NCI-H526 (cell line): ENCODE measurements at places on chromosomes 7 and 10.
A peak's percentile ranks its signal among the peaks of the same experiment; 100 is the strongest.

- DNase-seq, result no peak
Measured at GRCh38 chr7:3984456-3984855, 683.4 kb downstream of the SDK1 start.

- no peak for DNase-seq
Measured at GRCh38 chr10:60883187-60883586, 60.8 kb downstream of the RHOBTB1 start.

GRCh38 chr10:34918060-34918775, 103.1 kb upstream of the PARD3 start:
- DNase-seq, result no peak

GRCh38 chr7:30510124-30511075, 5.8 kb upstream of the GGCT start:
- no peak for DNase-seq

DNA sequence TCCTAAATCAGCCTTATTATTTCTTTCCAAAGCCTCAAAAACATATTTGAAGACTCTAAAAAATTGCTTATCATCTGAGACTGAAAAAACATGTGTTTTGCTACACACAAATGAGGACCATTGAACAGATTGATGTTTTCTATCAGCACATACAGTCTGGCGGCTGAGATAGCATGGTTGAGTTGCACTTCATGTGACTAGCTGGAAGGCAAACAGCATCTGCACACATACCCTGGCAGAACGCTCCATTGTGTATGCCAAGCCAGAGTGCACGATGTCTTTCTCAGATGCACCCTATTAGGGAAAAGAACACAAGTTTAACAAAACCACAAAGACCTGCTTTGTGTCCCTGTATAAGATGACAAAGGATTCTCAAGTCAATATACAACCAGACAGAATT, 33.0 kb downstream of the FAM25A start:
- DNase-seq, result no peak

GRCh38 chr7:106836816-106837215, 28.3 kb upstream of the PIK3CG start:
- no peak for DNase-seq

- no peak for DNase-seq
Measured at GRCh38 chr7:36570528-36571189, 153.6 kb downstream of the AOAH start.

DNA sequence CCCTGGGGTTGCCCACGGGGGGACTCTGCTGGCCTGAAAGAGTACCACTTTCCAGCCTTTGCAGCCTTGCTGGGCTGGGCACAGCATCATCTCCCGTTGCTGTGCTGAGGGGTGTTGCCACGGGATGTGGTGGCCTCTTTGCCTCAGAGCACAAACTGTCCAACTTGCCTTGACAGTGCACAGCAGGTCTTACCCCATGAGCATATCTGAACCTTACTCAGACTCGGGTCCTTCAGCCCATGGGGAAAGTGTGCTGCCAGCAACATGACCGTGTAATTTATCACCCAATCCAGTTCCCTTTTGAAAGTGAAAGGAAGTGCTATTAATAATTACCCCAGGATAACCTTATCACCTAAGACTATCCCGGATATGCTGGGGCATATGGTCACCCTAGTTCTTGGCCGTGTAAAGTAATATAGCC, 46.8 kb downstream of the TBXAS1 start:
- DNase-seq, result no peak

- no peak for DNase-seq
Measured at GRCh38 chr7:120460949-120461348, 188.0 kb downstream of the KCND2 start.

GRCh38 chr10:116134322-116134721, 138.7 kb downstream of the GFRA1 start:
- no peak for DNase-seq

DNA sequence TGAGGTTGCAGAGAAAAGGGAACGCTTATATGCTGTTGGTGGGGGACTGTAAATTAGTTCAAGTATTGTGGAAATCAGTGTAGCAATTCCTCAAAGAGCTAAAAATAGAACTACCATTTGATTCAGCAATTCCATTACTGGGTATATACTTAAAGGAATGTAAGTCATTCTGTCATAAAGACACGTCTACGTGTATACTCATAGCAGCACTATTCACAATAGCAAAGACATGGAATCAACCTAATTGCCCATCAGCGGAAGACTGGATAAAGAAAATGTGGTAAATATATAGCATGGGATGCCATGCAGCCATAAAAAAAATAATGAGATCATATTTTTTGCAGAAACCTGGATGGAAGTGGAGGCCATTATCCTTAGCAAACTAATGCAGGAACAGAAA, 100.0 kb upstream of the NPSR1 start:
- no peak for DNase-seq

GRCh38 chr10:114526126-114526503, 121.8 kb upstream of the AFAP1L2 start:
- DNase-seq, result peak; percentile 26

- no peak for DNase-seq
Measured at GRCh38 chr10:69884686-69885085, 83.0 kb downstream of the COL13A1 start.

- no peak for DNase-seq
Measured at GRCh38 chr7:123749537-123749857, 694 bp upstream of the WASL start.

DNA sequence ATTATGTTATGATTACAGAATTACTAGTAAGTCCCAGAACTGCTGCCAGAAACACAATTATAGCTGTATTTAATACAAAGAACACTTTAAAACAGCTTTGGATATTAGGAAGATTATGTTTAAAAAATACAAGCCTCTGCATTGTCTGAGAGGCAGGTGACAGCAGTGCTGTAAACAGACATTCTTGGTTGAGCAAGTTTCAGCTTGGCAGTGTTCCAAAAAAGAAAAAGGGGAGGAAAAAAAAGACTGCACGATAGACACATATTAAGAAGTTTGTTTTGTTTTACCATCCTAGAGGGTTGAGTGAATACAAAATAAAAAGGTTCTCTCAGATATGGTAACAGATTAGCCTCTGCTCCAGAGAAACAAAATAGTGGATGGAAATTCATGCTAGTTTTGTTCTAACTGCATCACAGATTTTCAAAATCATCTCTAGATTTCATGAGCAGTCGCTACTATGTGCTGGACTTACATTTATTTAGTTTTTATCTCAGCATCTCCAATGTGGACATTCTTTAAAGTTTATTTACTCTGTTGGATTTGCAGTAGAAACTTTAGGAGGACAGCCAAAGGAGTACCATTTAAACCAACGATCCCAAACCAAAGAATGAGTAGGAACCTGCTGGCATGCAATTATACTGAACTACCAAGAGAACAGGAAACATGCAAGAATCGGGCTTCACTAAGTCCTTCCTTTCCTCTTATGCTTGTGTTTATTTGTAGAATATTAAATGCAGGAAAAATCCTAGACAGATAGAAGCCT, 9.0 kb downstream of the FAM204A start:
- DNase-seq, result peak; percentile 59

DNA sequence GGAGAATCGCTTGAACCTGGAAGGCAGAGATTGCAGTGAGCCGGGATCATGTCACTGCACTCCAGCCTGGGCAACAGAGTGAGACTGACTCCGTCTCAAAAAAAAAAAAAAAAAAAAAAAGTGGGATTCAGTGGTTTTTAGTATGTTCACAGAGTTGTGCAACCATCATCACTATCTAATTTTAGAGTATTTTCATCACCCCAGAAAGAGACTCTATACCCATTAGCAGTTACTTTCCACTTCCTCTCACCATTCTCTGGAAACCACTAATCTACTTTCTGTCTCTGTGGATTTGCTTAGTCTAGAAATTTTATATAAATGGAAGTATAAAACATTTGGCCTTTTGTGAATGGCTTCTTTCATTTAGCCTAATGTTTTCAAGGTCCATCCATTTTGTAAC, 113.4 kb downstream of the ST7 start:
- DNase-seq, result no peak

- peak; percentile 76 for DNase-seq
Measured at GRCh38 chr10:79229071-79229541, 118.2 kb upstream of the PPIF start.

DNA sequence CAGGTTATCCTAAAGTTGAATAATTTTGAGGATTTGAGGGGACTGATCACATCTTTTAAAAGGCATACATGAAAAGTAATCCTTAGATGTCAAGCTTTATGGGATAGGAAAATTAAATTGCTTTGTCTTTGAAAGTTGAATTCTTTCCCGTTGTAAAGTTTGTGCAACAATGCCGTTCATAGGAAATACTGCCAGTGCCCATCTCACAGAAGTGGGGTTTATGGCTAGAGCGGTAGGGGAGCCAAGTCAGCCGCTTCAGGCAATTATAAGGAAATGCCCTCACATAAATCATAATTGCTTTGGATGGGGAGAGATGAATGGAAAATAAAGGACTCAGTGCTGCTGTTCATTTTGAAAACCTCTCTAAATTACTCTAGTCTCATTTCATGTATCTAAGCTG, 18.1 kb downstream of the CDC123 start:
- DNase-seq, result no peak

DNA sequence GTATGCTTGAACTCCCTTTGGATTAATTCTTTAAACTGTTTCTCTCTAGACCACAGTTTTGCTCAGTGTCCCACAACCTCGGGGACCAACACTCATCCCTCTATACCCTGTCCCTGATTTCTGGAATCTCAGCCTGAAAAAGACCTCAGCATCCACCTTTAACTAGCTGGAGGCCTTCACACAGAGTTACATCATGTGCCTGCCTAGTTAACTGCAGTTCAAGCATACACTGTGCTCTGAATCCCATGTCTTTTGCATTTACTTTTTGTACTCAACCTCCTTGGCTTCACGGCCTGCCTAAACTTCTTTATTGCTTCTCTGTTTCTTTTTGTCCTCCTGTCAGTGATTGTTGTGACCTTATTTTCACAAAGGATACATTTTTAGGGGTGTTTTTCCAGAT, 66.7 kb downstream of the PRKG1 start:
- no peak for DNase-seq

GRCh38 chr10:130137090-130137448, 878 bp downstream of the GLRX3 start:
- DNase-seq, result no peak

DNA sequence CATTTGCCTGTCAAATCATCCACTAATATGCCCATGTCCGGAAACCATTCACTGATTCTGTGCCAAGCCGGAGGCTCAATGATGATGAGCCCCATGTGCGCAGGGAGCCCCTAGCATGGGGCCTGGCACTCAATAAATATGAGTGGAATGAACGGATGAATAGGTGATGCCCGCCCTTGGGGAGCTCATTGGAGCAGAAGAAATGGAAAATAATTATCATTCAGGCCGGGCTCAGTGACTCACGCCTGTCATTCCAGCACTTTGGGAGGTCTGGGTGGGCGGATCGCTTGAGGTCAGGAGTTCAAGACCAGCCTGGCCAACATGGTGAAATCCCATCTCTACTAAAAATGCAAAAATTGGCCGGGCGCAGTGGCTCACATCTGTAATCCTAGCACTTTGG, 11.0 kb downstream of the RHBDD2 start:
- no peak for DNase-seq

DNA sequence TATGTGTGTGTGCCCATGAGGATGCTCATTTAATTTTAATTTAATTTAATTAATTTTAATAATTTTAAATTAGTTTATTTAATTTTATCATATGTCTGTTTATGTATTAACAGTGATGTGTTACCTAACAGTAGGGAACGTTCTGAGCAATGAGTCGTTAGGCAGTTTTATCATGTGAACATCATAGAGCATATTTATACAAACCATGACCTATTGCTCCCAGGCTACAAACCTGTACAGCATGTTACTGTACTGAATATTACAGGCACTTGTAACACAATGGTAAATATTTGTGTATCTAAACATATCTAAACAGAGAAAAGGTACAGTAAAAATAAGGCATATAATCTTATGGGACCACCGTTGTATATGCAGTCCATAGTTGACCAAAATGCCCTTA, 13.7 kb upstream of the CFAP69 start:
- no peak for DNase-seq

DNA sequence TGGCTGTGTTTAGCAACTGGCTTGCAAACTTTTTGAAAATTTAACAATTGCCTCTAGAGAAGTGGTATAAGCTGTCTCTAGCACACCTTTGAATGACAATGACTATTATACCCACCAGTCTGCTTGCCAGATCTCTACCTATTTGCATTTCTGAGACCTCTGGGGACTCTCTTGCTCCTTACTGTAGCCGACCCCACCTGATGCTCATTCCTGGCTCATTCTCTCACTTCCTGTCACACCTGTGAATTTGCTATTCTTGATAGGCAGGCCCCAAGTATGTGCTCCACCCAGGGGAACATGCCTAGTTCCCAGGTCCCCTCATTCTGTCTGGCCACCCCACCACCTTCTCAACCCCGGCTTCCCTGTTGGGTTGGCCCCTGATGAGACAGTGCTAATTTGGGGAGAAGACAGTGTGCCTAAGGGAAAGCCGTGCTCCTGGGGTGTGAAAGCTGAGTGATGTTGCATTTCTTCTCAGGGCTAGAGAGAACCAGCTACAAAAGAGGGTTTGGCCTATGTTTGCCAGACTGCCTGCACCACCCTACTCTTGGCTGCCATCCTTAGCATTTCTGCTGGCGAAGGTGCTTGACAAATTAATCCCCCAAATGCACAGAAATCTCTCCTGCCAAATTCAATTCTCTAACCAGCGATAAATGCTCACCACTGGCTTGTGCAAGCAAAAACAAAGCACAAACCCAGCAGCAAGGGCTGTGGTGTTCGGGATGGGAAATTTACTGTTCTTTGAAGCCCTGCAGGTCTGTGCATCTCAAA, 138.2 kb downstream of the RPS24 start:
- DNase-seq, result no peak

DNA sequence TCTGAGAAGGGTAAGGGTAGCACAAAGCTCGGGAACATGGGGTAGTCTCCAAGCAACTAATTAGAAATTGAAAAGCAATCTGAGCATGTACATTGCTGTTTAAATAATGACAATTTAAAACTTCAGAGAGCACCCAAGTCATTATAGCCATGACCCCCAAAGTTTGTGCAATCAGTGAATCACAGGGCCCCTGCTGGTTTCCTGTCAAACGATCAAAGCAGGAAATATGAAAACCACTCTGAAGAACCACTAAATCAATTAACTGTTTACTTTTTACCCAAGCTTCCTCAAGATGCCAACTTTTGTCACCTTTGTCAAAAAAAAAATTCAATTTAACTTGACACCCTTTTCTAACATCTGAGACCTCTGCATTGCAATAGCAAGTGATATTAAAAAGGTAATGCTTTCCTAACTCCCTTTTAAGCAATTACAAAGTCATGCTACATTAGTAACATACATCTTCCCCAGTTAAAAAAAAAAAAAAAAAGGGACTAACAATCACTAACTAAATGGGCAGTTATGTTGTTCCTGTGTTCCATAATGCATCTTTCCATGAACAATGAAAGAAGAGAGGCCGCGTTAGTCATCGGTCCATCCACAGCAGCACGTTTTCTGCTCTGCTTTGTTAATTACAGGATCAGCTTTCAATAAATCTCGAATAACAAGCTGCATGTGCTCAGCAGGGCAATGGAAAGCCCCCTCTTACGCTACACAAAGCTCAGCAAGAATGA, 80.6 kb downstream of the ETV1 start:
- no peak for DNase-seq
